ENCODE measurements at places on chromosomes 3 and 15.
A peak's percentile ranks its signal among the peaks of the same experiment; 100 is the strongest.

GRCh38 chr15:45200001-45200798 lies 12.4 kb upstream of the SHF start:
- peak; percentile 98 for DNase-seq

DNA sequence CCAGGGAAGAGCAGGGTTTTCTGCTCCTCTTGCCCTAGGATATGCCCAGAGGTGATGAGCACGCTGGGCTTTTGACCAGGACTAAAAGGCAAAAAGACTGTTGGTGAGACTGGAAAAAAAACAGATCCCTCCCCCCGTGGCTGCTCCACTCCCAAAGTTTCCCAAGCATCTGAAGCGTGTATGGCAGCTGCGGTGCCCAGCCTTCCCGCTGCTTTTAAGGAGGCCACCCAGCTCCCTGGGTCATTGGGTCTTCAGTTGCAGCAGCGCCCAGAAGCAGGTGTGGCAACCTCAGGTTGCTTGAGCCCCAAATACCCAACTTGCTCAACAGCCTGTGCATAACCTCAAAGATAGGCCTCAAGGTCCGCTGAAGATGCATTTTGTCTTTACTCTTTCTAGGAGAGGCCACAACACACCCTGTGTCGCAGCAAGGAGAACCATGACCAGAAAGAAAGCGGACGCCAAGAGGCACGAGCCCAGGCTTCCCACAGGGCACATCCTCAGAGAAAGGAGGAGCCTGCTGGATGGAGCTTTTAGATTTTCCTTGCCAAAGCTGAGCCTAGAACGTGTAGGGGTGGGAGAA lies 2.0 kb downstream of the SRGAP3 start:
- DNase-seq, result no peak

- DNase-seq, result no peak
Observed at GRCh38 chr15:31062911-31063310, 38.6 kb downstream of the TRPM1 start.

DNA sequence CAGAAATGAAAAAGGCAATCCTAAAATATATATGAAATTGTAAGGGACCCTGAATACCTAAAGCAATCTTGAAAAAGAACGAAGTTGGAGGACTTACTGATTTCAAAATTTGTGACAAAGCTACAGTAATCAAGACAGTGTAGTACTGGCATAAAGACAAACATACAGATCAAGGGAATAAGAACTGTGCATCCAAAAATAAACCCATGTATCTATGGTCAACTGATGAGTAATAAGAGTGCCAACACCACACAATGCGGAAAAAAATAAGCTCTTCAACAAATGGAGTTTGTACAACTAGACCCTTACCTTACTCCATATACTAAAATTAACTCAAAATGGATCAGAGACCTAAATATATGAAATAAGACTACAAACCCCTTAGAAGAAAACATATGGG lies 29.6 kb downstream of the GSK3B start:
- no peak for DNase-seq

DNA sequence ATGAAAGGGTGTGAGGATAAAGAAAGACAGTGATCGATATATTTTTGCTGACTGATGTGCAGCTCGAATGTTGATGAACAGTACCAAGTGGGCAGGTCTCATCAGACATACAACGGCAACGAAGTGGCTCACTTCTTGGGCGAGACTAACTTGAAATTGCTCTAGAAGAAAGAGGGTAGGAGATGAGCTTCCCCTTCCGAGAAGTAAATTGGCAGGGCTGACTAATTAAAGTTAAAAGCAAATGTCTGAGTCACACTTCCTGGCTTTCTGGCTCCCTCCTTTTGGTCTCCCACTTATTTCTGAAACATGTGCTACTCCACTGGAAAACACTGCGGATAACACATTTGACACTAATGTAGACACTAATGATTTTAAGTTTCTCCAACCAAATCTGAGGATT lies 228.3 kb downstream of the ABHD5 start:
- DNase-seq, result no peak

DNA sequence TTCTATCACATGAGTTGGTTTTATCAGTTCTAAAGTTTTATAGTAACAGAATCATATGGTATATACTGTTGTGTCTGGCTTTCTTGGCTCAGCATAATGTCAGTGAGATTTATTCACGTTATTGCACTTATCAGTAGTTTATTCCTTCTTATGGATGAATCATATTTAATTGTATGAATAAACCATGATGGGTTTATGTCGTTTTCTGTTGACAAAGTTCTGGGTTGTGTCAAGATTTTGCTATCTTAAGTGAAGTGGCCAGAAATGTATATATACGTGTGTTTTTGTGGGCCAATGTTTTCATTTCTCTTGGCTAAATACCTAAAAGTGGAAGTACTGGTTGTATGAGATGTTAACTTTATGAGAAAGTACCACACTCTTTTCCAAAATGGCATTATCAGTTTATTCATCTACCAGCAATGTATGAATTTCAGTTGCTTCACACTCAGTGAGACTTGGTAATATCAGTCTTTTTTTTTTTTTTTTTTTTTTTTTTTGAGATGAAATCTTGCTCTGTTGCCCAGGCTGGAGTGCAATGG lies 112.4 kb upstream of the DCBLD2 start:
- no peak for DNase-seq

DNA sequence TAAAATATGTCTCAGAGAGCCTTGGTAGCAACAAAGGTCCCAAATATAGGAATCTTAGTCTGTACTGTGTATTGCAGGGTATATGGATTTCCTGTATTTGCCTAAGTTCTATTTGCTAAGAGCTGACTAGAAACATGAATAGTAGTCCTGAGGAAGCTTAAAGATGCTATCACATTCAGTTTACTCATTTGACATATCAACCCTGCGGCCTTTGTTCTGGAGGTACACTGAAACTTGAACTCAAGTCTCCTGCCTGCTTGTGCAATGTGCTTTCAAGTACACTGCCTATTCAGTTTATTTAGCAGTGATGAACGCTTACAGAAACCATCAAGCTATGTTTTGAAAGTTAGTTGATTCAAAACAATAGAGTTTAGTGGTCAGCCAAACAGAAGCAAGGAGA lies 21.1 kb downstream of the IL1RAP start:
- DNase-seq, result no peak

DNA sequence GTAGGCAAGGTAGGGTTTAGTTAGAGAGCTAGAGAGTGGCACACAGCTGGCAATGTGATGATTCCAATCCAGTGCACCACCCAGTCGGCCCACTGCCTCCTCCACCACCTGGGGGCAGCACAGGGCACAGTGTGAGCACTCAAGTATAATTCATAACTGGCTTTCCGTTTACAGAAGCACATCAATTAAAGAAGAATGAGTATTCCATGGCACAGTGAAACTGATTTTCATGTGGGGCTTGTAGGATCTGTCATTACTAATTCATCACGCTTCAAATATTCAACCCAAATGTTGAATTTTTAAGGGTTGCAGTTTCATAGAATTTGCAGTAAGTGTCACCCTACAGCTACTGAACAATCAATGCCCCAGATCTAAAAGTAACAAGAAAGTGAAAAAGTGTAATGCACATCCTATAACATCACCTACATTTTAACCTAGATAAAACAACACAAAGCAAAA lies 149.9 kb downstream of the IGSF11 start:
- DNase-seq, result peak; percentile 73

- DNase-seq, result peak; percentile 88
Observed at GRCh38 chr15:65916664-65917406, 47.5 kb downstream of the RAB11A start.

- no peak for DNase-seq
Observed at GRCh38 chr3:621714-622113, 425.2 kb downstream of the CHL1 start.

- DNase-seq, result peak; percentile 84
Observed at GRCh38 chr15:74725845-74726773, 781 bp upstream of the CYP1A1 start.

Measured in ecto neural progenitor cell (in vitro differentiated cells).